Amygdala (tissue), 56 donors: ENCODE measurements at places on chromosomes 2 and 18.

DNA sequence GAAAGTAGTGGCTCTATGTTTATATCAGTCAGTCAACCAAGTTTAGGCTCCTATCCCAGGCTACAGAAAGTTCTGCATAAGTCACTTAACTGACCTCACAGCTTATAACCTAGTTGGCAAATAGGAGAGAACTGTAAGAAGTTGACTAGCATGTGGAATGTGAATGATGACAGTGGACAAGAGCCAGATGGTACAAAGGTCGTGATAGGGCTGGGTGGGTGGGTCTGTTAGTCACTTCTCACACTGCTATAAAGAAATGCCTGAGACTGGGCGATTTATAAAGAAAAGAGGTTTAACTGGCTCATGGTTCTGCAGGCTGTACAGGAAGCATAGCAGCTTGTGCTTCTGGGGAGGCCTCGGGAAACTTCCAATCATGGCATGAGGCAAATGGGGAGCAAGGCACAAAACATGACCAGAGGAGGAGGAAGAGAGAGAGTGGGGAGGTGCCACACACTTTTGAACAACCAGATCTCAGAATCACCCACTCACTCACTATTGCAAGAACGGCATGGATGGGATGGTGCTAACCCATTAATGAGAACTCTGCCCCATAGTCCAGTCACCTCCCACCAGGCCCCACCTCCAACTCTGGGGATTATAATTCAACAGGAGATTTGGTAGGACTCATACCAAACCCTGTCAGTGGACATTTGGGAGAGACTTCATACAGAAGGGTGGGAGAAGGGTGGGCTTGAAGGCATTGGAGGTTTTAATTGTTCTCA lies 68.8 kb downstream of the LTBP1 start:
- no peak for DNase-seq

DNA sequence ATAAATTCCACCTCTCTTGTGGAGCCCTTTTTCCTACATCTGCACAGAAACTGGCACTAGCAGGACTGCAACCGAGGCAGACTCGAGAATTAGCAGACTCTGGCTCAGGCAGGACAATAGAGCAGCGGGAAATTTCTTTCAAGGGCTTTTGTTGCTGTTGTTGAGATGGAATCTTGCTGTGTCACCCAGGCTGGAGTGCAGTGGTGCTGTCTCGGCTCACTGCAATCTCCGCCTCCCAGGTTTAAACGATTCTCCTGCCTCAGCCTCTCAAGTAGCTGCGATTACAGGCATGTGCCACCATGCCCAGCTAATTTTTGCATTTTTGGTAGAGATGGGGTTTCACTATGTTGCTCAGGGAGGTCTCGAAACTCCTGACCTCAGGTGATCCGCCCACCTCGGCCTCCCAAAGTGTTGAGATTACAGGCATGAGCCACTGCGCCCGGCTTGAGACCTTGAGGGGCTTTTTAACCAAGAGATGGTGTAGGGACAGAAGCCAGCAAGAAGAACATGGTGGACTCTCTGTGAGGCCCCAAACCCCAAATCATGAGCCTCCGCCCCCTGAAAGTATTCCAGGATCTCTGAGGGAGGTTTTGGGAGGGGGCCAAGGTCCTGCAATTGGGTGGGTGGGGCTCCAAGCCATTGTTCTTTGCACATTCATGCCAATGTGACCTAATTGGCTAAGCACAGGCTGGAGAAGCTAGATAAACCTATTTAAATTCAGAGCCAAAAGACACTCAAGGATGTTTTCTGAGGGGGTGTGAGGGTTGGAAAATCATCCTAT lies 68.4 kb upstream of the MSH2 start:
- DNase-seq: no peak

DNA sequence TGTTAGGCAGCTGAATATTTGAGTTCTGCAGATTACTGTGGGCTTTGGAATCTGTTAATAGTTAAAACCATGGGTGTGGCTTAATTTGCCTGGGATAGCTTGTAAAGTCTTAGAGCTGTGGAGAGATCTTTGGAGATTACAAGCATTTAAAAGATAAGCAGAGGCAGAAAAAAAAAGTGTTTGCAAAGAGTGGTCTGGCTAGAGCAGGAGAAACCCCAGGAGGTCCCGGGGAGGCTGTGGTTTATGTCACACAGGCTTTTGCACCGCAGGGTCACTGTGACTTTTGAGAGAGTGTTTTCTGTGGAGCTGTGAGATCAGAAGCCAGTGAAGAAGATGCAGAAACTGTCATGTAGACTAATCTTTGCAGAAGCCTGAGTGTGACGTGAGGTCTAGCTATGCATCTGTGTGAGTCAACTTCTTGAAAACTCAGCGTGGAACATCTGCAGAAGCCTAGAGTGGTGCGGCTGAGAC lies 49.0 kb downstream of the SETBP1 start:
- DNase-seq: no peak

GRCh38 chr2:48693645-48694044 lies 61.9 kb downstream of the LHCGR start:
- DNase-seq: no peak

GRCh38 chr18:44536046-44536445 lies 144.6 kb upstream of the SETBP1 start:
- no peak for DNase-seq

GRCh38 chr2:118177318-118177717 lies 89.0 kb downstream of the INSIG2 start:
- no peak for DNase-seq

GRCh38 chr18:26487437-26487836 lies 60.9 kb downstream of the KCTD1 start:
- DNase-seq: no peak

DNA sequence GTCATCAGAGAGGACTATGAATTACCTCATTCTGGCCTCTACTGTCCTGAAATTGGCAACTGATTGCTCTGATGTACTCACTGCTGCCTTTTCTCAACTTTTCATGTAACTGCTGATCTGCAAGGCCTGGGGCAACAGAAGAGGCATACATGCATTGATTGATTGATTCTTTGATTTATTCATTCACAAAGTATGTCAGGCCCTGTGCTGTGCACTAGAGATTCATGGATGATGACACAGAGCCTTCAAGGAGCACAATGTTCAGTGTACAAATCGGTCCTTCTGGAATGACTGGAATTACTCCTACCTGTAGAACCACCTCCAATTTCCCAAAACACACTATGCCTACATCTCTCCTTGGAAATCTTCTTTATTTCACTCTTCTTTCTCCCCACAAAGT lies 111.3 kb downstream of the LRATD1 start:
- DNase-seq: no peak

- DNase-seq: no peak
These were observed 268.2 kb downstream of the AGPS start for GRCh38 chr2:177660742-177661141.

DNA sequence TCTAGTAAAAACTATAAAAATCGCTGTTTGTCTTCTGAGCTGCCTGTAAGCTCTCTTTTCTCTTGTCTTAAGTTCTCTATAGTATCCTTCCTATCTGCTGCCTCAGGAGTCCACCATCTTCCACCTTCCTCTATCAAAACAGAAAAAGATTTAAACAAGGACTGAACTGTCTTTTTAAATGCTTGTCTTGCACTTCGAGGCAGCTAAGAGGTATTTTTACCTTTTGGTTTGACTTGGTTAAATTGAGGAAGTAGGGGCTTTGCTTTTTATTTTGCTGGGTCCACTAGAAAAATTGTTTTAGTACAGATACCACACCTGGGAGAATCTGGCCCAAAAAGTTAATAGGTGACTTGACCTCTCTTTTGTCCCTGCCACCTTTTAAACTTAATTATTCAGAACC lies 12.2 kb downstream of the SESTD1 start:
- DNase-seq: no peak

- no peak for DNase-seq
These were observed 44.3 kb upstream of the MRPL33 start for GRCh38 chr2:27727257-27727656.

DNA sequence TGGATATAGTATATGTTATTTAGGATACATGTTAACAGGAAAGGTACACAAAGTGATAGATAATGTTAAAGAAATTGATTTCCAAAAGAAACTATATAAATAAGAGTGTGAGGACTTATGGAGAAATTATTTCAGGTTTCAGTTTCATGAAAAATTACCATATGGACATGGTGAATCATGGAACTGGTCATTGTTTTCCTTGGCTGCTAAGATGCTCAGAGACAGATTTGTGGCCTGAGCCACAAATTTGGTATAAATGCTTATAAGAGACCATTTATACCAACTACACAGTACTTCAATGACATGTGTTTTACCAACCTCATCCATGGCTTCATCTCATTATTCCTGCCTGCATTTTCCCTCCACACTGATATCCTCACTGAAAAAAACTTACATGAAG lies 188.1 kb downstream of the FMNL2 start:
- no peak for DNase-seq

GRCh38 chr2:139000131-139000785 lies 220.1 kb upstream of the NXPH2 start:
- DNase-seq: no peak

DNA sequence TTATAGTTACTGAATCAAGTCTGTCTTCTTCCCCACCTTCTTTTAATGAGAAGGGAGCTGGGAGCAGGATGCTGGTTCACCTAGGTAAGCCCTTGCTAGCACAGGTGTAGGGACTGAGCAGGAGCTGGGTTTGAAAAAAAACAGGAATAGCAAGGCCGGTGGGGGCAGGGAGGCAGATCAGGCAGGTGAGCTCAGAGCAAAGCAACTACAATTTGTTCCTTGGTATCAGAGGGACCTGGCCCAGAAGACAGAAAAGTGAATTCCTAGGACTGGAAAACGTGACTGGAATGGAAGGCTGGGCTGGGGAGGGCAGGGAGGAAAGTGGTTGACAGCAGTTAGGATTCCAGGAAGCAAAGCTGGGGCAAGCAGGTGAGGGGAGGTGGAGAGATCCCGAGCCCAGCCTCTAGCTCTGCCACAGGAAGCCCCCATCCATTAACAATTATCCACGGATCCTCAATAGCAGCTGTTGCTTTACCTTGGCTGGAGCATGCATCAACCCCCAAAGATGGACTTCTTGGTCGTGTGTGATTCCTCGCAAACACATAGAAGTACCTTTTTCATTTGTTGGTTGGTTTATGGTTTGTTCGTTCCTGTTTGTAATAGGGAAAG lies 118.4 kb downstream of the LNPK start:
- no peak for DNase-seq

DNA sequence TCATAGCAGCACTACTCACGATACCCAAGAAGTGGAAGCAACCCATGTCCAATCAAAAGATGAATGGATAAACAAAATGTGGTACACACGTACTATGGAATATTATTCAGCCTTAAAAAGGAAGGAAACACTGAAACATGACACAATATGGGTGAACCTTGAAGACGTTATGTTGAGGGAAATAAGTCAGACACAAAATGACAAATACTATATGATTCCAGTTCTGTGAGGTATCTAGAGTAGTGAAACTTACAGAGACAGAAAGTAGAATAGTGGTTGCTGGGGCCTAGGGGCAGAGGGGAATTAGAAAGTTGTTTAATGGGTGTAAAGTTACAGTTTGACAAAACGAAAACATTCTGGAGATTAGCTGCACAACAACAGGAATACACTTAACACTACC lies 24.7 kb downstream of the TLK1 start:
- DNase-seq: no peak

DNA sequence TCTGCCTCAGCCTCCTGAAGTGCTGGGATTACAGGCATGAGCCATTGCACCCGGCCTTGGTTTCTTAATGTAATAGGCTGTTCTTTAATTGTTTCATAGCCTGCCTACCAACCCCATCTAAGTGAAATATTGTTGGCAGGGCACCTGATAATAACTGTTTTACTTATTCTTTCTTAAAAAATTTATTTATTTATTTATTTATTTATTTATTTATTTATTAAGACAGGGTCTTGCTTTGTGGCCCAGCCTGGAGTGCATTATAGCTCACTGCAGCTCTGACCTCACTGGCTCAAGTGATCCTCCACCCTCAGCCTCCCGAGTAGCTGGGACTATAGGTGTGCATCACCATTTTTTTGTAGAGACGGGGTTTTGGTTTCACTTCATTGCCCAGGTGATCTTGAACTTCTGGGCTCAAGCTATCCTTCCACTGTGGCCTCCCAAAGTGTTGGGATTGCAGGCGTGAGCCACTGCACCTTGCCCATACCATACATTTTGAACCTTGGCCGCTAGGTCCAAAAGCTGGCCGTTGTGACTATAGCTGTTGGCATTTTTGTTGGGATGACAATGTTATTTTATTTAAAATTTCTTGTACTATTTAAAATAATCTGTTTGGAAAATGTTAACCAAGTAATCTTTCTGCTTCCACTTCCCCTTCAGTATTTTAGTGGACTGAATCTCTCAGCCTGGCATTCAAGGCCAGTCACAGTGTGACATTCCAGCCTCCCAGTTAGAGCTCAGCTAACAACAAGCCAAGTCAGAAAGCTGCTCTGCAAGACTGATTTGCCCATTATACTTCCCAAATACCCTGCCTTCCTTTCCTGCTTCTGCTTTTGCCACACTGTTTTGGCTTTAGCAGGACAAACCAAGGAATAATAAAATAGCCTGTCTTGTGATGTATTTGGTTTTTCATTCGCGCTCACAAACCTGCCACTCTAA lies 52.4 kb downstream of the BABAM2 start:
- no peak for DNase-seq

- DNase-seq: no peak
These were observed 306.9 kb downstream of the GULP1 start for GRCh38 chr2:188598551-188598950.

GRCh38 chr2:109517118-109517889 lies 96.5 kb downstream of the SEPTIN10 start:
- no peak for DNase-seq

GRCh38 chr2:37342591-37343220 lies 1.7 kb upstream of the QPCT start:
- DNase-seq: no peak

GRCh38 chr2:171436307-171436706 lies 2.3 kb downstream of the DCAF17 start:
- no peak for DNase-seq

- peak; percentile 48 for DNase-seq
These were observed 775 bp downstream of the RNF125 start for GRCh38 chr18:32019251-32019948.

DNA sequence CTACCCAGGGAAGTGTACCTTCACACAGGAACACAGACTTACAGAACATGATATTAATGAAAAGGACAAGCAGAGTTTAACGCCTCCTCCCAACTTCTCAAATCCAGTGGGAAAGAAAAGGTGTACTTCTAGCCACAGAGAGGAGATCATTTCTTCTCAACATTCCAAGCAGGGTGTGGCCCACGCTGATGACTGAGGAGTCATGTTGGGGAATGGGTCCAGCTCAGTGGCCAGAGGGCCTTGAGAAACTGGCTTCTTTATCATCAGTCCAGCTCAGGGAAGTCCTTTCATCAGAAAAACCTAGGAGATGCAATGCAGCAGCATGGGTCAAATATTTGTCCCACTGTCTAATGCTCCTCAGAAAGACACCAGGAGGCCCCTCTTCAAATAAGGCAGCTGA lies 63.0 kb downstream of the RBM43 start:
- no peak for DNase-seq

- no peak for DNase-seq
These were observed 24.3 kb downstream of the TMEM237 start for GRCh38 chr2:201618744-201619662.

GRCh38 chr2:152097290-152097800 lies 1.5 kb downstream of the CACNB4 start:
- no peak for DNase-seq

DNA sequence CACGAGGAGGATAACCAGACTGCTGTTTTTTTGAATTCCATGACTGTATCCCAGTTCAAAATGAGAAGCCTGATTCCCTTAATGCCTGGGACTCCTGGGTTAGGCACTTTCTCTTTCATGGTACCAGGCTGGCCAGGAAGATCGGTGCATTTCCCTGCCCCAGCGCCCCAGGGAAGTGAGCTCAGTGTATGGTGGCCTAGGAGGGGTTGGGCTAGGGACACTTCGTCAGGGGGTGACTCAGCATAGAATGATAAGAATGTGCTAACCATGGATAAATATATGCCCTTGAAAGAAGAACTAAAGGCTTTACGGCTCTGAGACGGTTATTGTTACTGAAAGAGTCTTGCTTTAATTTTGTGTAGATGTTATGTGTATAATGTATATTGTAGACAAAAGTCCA lies 27.5 kb upstream of the FAM237A start:
- DNase-seq: no peak
